ENCODE measurements at places on chromosomes 11 and 22.

DNA sequence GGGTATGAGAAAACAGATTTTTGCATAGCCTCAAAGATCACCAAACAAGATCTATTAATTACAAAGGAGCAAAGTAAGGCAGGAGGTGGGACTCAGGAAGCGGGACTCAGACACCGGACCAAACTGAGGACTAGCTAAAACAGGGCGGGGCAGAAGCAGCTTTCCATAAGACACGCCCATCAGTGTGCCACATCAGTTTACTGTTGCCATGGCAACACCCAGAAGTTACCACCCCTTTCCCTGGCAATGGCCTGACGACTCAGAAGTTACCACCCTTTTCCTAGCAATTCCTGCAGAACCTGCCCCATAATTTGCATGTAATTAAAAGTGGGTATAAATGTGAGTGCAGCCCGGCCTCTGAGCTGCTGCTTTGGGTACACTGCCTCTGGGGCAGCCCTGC is 173.9 kb downstream of the SHANK2 start:
- no peak for DNase-seq

DNA sequence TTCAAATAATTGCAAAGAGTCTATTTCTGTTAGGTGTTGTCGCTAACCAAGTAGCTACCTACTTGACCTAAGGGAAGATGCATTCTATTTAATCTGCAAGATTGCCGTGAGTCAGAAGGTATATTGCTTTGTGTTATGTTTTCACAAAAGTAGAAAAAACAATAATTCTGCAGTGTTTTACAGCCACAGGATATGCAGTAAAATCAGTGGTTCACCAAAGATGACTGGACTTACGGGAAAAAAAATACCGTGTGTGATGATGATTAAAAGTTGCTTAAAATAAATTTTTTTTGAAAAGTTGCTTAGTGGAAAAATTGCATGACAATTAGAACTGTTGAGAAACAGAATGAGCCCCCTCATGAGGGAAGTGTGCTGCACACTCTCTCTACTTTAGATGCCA is 209.1 kb downstream of the DDX10 start:
- no peak for DNase-seq

DNA sequence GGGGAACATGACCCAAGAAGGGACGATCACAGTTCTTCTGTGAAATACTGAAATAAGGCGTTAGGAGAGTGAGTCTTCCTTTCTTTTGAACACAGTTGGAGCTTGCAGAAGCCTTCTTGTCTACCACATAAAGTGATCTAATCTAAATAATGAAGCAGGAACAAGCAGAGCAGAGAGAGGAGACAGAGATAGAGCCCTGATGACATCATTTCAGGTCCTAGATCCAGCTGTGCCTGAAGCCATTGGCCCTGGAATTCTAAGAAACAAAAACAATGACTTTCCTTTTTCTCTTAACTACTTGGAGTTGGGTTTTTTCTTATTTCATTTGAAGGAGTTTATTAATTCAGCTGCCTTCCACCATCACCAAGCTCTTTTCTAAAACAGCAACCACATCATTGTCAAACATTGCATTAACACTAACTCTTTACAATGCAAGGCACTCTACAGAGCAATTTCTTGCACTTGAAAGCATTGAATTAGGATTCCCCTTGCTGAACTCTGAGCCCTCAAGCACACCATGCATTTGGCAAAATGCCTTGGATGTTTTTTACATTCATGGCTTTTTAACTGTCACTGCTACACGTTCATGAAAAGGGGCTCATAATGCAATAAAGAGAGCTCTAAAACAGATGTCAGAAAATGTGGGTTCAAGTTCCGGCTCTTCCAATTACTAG is 117.2 kb upstream of the TIMP3 start:
- no peak for DNase-seq

DNA sequence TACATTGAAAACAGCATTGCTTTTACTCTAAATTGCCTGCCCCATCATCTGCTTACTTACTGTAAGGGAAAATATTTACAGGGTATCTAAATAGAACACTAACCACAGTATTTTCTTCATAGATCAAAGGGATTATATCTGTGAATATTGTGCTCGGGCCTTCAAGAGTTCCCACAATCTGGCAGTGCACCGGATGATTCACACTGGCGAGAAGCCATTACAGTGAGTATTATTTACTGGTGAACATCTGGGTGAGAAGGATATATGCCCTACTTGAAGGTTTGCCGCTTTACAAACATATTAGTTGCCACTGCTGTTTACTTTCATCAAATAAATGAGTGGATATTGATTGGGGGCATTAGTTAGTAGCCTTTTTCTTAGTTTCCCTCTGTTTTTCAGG is 5.9 kb upstream of the CNTF start:
- DNase-seq = no peak
